ENCODE measurements at places on chromosomes 3 and 15.

DNA sequence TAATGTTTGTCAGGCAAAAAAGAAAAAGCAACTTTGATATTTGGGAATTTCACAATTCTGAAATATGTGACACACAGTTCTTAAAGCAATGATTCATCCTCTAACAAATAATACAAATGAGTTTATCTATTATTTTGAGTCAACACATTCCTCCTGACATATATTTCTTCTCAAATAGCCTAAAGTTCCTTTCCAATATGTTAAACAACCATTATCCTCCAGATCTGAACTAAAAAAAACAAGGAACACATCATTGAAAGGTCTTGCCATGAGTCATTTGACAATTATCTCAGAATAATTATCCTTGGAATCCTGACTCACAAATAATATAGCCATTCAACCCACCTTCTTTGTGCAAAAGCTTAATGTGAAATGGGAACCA, 208.7 kb upstream of the CDIN1 start:
- no peak for DNase-seq

GRCh38 chr3:103515116-103515515, 1080.3 kb downstream of the ZPLD1 start:
- DNase-seq, result no peak

GRCh38 chr15:90063770-90064247, 38.5 kb downstream of the IDH2 start:
- no peak for DNase-seq

- no peak for DNase-seq
Observed at GRCh38 chr3:41035456-41036022, 163.8 kb upstream of the CTNNB1 start.

GRCh38 chr3:160129459-160130061, 95.7 kb upstream of the C3orf80 start:
- no peak for DNase-seq

Data from skin of body (tissue), 3 donors.